WTC11 (cell line): ENCODE measurements at places on chromosomes 7 and 10.

DNA sequence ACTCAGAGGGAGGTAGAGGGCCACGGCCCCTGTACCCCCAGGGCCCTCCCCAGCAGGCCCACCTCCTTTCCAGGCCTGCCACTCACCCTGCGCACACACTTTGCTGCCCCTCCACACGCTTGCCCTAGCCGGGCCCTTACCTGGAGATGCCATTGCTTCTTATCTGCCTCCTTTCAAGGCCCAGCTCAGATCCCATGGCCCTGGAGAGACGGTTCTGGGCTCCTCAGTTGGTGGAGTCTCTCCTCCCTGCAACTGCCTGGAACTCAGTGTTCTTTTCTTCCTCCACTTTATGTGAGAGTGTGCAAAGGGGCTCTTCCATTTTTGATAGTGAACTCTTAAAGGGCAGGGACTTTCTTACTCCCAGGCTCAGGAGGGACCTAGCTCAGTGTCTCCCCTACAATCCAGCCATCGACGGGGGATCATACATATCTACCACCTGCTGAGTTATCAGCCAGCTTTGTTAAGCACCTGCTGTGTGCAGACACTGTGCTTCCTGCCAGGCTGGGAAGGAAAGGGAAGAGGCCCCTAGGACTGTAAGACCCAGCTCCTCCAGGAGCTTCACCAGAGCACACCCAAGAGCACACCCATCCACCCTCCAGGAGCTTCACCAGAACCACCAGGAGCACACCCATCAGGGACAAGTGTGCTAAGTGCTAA lies 89.3 kb upstream of the MACROH2A2 start:
- 0 out of 2 replicates have a peak, but pooled peaks cover 4% of the 10 kb centered on the region for H3K4me1 ChIP-seq
- H3K27me3 ChIP-seq, result no peaks in the 10 kb centered on the region; the same call in 1 of the 2 replicates
- H3K4me3 ChIP-seq, result no peak overlapping the region
- H3K27ac ChIP-seq, result no peak overlapping the region
- no peak for DNase-seq
- H3K36me3 ChIP-seq, result no peaks in the 10 kb centered on the region

- H3K36me3 ChIP-seq, result no peaks in the 10 kb centered on the region
- H3K4me3 ChIP-seq, result no peak overlapping the region
These were observed 400.8 kb downstream of the REEP3 start for GRCh38 chr10:63921908-63922467.

DNA sequence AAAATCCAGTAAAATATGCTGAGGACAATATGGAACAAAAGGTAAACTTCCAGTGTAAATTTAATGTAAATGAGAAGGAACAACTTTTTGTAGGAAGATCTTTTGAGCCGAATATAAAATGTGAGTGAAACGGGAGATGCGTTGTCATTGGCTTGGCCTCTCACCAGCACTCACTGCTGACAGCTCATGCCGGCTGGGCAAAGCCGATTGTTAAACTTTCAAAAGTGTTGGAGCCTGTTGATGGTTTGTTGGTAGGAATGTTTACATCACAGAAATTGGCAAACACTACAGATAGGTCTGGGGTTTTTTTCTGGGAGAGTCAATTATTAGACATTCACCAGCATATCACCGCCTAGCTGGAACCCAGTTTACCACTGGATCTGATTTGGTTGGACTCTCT lies 6.1 kb downstream of the PSTK start:
- H3K27ac ChIP-seq, result no peak overlapping the region
- no peak overlapping the region for H3K4me3 ChIP-seq
- no peaks in the 10 kb centered on the region for H3K36me3 ChIP-seq
- peaks cover 2% of the 10 kb centered on the region; the same call in 1 of the 2 replicates for H3K4me1 ChIP-seq
- DNase-seq, result no peak

GRCh38 chr10:118983263-118983662 lies 46.3 kb upstream of the NANOS1 start:
- H3K4me3 ChIP-seq, result no peak overlapping the region
- no peak for DNase-seq
- no peaks in the 10 kb centered on the region for H3K27me3 ChIP-seq
- H3K4me1 ChIP-seq, result peaks cover 6% of the 10 kb centered on the region
- H3K36me3 ChIP-seq, result peaks cover 13% of the 10 kb centered on the region

DNA sequence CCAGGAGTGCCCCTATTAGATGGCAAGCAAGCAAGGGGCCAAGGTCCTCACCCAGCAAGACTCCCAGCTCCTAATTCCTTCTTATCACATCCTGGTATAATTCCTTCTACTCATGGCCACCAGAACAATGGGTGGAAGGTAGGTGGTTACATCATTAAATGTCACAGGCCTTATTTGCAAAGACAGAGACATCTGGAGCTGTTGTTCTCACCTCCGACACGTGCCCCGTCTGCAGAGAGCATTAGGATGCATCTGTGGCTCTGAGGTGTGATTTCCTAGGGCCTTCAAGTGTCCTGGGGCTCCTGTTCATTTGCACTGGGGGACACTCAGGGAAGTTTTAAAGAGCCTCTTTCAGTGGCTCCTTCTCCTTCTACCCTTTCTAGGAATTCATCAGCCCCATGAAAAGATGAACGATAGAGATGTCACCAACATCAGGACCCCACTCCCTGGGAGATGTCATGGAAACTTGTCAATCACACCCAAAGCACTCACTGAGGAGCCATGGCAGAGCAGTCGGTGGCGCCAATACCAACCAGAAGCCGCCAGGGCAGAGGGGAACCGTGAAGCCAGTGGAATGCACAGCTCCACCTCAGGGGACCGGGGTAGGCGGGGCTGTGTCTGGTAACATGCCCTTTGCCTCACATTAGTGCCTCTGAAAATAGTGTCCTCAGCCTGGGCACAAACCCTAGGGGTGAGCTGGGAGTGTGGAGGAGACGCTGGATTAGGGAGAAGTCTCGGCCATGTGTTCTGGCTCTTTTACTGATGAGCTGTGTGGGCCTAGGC lies 2.9 kb upstream of the ATP6V0E2 start:
- DNase-seq, result no peak
- no peak overlapping the region for H3K27ac ChIP-seq
- peaks cover 16% of the 10 kb centered on the region for H3K4me1 ChIP-seq
- H3K36me3 ChIP-seq, result no peaks in the 10 kb centered on the region

DNA sequence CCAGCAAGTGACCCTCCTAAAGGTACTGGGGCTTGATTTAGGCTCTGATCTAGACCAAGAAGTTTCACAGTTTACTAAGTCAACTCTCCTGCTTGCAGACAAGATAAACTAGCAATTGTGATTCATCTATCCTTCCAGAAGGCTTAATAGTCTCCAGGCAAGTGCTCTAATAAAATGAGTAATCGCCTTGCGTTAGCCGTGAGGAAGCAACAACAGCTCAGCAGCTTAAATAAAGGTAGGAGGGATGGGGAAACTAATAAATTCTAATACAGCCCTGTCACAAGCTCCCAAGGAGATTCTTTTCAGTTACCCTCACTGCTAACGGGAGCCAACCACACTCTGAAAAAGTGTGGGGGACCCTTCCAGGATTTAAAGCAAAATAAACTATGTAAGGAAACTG lies 48.4 kb downstream of the FRMD4A start:
- peaks cover 5% of the 10 kb centered on the region for H3K36me3 ChIP-seq
- no peak for DNase-seq
- no peak overlapping the region for H3K4me3 ChIP-seq
- H3K27ac ChIP-seq, result no peak overlapping the region
- H3K4me1 ChIP-seq, result no peaks in the 10 kb centered on the region

DNA sequence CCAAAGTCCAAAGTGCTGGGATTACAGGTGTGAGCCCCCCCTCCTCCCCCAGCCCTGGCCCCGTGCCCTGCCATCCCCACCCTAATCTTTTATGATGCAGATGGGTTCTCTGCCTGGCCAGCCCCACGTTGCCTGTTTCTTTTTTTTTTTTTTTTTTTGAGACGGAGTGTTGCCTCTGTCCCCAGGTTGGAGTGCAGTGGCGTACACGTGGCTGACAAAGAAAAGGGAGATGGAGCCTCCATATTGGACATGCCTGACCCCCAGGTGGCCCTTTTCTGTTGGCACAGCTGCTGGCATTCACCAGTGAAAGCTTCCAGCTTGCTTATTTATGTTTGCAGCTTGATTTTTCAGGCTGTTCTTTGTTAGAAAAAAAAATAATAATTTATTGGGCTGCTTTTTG lies 235.3 kb downstream of the CCDC3 start:
- peaks cover 53% of the 10 kb centered on the region for H3K4me1 ChIP-seq
- H3K27ac ChIP-seq, result no peak overlapping the region
- H3K27me3 ChIP-seq, result peaks cover under 1% of the 10 kb centered on the region; the same call in 1 of the 2 replicates
- no peak overlapping the region for H3K4me3 ChIP-seq

- H3K27ac ChIP-seq, result no peak overlapping the region
- H3K4me3 ChIP-seq, result no peak overlapping the region
- H3K4me1 ChIP-seq, result 0 out of 2 replicates have a peak, but pooled peaks cover 3% of the 10 kb centered on the region
- DNase-seq, result no peak
These were observed 151.7 kb upstream of the IGFBP3 start for GRCh38 chr7:46072722-46073121.

DNA sequence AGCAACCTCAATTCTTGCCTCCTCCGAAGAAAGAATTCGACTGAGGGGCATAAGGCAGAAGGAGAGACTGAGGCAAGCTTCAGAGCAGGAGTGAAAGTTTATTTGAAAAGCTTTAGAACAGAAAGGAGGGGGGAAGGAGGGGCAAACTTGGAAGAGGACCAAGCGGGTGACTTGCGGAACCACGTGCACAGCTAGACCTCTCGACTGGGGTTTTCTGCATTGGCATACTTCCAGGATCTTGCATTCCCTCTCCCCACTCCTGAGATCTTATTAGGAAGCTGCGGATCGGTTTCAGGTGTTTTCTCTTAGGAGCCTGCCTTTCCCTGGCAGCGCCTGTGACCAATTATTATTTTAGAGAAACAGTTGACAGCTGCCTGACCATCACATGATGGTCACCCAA lies 20.3 kb upstream of the CPXM2 start:
- no peak overlapping the region for H3K27ac ChIP-seq
- H3K27me3 ChIP-seq, result peaks cover 3% of the 10 kb centered on the region
- no peak overlapping the region for H3K4me3 ChIP-seq
- H3K4me1 ChIP-seq, result peaks cover 27% of the 10 kb centered on the region
- H3K36me3 ChIP-seq, result no peaks in the 10 kb centered on the region
- no peak for DNase-seq

- DNase-seq, result no peak
- H3K4me1 ChIP-seq, result no peaks in the 10 kb centered on the region; the same call in 1 of the 2 replicates
- no peak overlapping the region for H3K4me3 ChIP-seq
- H3K27ac ChIP-seq, result no peak overlapping the region
These were observed 43.2 kb downstream of the BTRC start for GRCh38 chr10:101397140-101397539.

GRCh38 chr7:3912291-3912690 lies 611.2 kb downstream of the SDK1 start:
- H3K27me3 ChIP-seq, result no peaks in the 10 kb centered on the region
- H3K4me3 ChIP-seq, result no peak overlapping the region
- peaks cover 24% of the 10 kb centered on the region for H3K4me1 ChIP-seq
- H3K36me3 ChIP-seq, result no peaks in the 10 kb centered on the region
- no peak overlapping the region; the same call in 1 of the 2 replicates for H3K27ac ChIP-seq

DNA sequence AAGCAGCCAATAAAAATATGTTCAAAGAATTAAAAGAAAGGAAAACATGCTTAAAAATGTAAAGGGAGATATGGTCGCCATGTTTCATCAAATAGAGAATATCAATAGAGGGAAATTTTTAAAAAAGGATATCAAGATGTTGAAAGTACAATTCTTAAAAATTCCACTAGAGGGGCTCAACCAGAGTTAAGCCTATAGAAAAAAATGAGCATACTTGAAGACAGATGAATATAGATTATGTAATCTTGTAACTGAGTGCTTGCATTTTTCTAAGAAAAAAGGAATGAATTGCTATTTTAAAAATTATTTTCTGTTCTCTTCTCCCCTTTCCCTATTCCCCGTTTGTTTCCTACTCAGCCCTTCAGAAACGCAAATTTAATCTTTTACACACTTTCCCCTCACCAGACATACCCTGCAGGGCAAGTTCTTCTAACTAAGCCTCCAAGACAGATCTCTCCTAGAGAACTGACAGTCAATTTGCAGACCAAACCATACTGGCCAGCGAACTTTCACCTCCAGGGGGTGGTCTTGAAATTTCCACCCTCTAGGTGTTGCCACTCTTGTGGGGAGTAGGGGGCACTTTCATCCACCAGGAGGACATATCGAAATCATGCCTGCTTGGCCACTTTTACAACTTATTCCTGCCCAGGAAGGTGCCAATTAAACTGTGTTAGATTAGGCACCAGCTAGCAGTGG lies 67.7 kb downstream of the NSUN6 start:
- H3K4me1 ChIP-seq, result peaks cover 23% of the 10 kb centered on the region
- H3K36me3 ChIP-seq, result peaks cover 73% of the 10 kb centered on the region
- peak overlapping the region; percentile 12; the same call in 1 of the 2 replicates for H3K27ac ChIP-seq
- H3K27me3 ChIP-seq, result no peaks in the 10 kb centered on the region
- no peak for DNase-seq
- H3K4me3 ChIP-seq, result no peak overlapping the region

- H3K27ac ChIP-seq, result no peak overlapping the region; the same call in 1 of the 2 replicates
- H3K27me3 ChIP-seq, result no peaks in the 10 kb centered on the region
- peaks cover 33% of the 10 kb centered on the region for H3K4me1 ChIP-seq
- no peak overlapping the region for H3K4me3 ChIP-seq
- H3K36me3 ChIP-seq, result no peaks in the 10 kb centered on the region
These were observed 42.3 kb upstream of the FOXI2 start for GRCh38 chr10:127694580-127695193.

- no peaks in the 10 kb centered on the region; the same call in 1 of the 2 replicates for H3K27me3 ChIP-seq
- no peak overlapping the region for H3K4me3 ChIP-seq
- no peak overlapping the region for H3K27ac ChIP-seq
These were observed 167.3 kb upstream of the SHH start for GRCh38 chr7:155979566-155979965.
